ENCODE measurements at places on chromosomes 16 and 17. TPM values are rescaled to one million over a fixed set of nuclear protein-coding genes. Genes with fewer than 3 reads are reported as not detected.
A peak's percentile ranks its signal among the peaks of the same experiment; 100 is the strongest.

DNA sequence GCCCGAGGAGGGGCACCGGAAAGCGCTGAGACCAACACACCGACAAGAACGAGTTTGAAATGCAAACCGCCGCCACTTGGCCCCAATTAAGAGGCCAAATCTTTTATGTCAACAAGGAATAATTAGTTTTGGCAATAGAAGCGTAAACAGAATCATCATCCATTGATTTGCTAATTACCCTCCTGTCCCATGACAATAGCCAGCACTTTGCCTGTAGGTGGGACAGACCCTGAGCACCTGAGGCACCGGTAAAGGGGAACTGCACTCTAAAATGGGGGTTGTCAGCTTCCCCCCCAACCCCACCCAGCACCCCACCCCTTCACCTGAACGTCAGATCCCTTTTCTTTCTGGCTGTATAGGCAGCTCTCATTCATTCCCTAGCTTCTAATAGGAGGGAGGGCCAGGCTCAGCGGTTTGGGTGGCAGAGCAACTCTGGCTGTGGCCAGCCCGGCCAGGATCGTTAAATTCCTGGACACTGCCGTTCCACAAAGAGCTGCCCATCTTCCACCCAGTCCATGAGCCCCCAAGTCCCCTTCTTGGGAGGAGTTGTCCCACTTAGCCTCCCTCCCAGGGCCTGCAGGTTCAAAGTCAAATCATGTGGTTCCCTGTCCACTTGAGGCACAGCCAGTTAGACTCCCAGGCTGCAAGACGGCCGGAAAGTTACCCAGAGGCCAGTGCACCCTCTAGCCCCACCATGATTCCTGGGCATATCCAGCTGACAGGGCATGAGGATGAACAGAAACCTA, 45.8 kb downstream of the WNT3 start:
- DNase-seq, result no peak

DNA sequence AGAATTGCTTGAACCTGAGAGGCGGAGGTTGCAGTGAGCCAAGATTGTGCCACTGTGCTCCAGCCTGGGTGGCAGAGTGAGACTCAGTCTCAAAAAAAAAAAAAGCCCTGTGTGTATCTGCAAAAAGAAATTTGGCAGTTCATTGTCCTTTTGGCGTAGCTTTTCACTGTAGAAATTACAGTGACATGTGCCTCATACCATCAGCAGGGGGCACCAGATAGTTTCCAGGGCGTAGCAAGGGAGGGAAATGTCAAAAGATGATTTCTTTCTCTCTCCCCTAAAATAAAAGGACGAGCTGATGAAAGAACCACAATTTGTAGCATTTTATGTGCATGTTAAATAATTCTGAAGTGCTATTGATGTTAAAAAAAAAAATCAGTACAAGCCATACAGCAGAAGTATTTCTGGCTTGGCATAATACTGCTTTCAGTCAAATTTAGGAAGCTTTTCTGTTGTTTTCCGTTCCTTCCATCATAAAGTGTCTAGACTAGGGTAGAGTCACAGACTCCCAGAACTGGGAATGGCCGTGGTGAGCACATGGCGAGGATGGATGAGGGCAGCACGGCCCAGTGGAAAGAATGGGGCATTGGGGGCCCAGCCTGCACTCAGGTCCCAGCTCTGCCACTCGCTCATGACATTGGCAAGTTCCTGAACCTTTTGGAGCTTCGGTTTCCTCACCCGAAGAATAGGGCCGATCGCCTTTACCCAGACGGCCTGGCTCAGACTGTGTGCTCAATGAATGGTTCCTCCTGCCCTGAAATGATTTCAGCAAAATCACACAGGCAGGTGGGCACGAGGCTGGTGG, 59.8 kb upstream of the RPH3AL start:
- DNase-seq, result no peak

DNA sequence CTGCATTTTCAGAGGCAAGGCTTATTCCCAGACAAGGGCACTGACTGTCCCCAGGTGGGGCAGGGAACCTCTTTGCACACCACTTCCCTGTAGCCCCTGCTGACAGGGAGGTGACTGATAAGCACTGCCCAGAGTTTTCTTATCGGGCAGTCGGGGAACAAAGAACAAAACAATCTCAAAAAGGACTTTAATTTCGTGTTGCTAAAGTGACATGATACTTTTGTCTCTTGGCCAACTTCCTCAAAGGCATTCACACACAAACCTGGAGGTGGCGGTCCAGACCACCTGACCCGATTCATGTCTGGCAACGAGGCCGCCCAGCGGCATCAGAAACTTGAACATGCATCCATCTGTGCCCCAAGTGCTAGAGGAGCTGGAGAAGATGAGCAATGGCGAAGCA, 28.9 kb downstream of the ZDHHC7 start:
- DNase-seq, result no peak

GRCh38 chr17:51486091-51486490, 225.7 kb downstream of the UTP18 start:
- no peak for DNase-seq

DNA sequence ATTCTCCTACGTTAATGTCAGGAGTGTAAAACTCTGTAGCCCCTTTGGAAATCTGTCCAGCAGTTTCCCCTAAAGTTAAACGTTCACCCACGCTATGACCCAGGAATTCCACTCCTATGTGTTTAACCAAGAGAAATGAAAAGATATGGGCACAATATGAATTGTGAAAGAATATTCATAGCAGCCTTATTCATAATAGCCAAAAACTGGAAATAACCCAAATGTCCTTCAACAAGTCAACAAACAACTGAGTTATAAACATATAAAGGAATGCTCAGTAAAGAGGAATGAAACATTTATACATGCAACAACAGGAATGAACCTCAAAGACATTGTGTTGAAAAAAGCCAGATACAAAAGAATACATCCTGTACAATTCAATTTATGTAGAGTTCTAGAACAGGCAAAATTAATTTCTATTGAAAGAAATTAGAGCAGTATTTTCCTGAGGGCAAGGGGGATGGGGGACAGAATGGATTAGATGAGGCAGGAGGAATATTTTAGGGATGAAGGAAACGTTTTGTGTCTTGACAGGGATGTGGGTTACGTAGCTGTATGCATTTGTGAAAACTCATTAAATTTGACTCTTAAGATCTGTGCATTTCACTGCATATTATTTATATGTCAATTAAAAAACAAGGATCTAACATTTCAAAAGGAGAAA, 286.7 kb upstream of the CDH5 start:
- no peak for DNase-seq

DNA sequence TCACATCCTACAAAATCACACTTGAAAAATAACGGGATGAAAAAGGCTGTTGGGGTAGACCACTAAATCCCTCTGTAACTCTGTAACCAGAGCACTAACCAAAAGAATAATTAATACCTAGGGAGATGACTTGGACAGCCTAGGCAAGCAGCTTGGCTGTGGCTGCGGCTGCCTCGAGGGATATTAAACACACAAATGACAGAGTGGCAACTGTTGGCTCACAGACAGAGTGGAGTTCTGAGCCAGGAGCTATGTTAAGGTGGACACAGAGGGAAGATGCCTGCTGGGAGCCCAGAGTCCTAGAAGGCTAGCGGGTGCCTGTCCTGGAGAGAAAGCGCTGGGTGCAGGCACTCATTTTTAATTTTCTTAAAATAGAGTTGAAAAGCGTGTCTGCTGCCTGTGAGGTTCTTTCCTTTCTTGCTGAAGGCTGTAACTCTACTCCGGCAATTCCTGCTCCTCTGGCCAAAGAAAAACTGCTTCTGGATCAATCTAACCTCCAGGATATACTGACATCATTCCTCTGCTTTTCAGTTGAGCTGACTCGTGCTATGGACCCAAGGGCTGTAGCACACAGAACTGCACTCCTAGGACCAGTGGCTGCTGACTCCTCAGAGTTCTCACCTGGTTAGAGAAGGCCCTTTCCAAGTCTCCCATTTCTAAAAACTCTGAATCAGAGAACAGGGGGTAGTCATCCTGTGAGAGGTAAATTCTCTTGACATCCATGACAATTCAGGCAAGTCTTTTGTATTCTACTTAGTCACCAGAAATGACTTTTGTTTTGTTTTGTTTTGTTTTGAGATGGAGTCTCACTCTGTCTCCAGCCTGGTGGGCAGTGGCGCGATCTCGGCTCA, 147.9 kb downstream of the STX8 start:
- no peak for DNase-seq

DNA sequence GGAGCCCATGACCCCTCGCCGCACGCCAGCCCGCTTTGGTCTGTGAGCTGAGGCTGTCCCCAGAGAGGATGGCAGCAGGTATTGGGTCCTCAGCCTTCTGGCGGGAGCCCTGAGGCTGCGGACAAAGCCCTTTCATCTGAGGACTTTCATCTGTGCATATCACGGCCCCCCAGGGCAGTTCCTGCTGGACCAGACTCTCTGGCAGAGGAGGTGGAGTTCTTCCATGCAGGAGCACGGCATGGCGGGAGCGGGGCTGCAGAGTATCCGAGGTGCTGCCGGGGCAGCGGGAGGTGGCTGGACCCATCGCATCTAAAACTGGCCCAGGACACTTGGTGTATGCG, 18.8 kb downstream of the DHX38 start:
- no peak for DNase-seq

GRCh38 chr16:10206215-10206614, 24.0 kb upstream of the GRIN2A start:
- DNase-seq, result no peak

GRCh38 chr17:77492446-77493237, 351.9 kb downstream of the SEC14L1 start:
- peak; percentile 49 for DNase-seq

DNA sequence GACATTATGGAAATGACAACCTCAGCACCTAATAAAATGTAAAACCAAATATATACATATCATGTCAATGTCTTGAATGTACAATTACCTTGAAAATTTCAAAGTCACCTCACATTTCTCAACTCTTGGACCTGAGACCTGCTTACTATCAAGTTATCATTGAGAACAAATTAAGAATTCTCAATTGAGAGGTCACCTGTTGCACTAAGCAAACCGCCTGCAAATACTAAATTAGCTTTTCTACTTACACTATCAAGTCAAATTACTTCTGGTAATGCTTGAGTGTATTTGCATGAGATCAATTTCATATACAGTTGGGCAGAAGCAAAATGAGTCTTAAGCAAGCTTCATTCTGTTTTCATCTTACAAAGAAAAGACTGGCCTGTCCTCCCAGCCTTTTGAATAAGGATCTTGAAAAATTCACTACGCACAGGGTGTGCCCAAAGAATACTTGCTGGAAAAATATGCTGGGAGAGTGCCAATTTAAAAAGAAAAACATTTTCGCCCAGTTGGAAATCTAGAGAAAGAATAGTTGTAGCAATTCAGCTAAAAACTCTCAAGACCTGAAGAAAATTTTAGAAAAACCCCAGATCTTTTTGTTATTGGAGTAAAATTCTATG, 35.7 kb downstream of the KANSL1 start:
- DNase-seq, result no peak

GRCh38 chr17:41967141-41967920, 736 bp downstream of the CNP start:
- no peak for DNase-seq

GRCh38 chr17:1898332-1898731, 68.5 kb downstream of the RPA1 start:
- DNase-seq, result no peak

GRCh38 chr16:85859818-85860125, 39.2 kb upstream of the IRF8 start:
- no peak for DNase-seq

- peak; percentile 81 for DNase-seq
Observed at GRCh38 chr16:29899516-29900101, at the start of gene SEZ6L2. Gene SEZ6L2, minus strand, starts transcription at chr16:29899550. Its CDS starts 531 bp downstream, at chr16:29899019.

CRHR1 gene
- total RNA-seq, result not detected

SRL gene
- not detected for total RNA-seq

HOXB13 gene
- not detected for total RNA-seq

FOXL1 gene
- total RNA-seq, result not detected

P2RX1 gene
- 3.9 TPM for total RNA-seq

FAM171A2 gene
- total RNA-seq, result not detected

DYNLL2 gene
- total RNA-seq, result 37.9 TPM

Data from natural killer cell treated with Interleukin-12 subunit alpha and Interleukin-12 subunit beta and Interleukin-15 and Interleukin-18, amount 100 ng/mL, for 72 hours (primary cell).